ENCODE measurements at places on chromosomes 3 and 15.

DNA sequence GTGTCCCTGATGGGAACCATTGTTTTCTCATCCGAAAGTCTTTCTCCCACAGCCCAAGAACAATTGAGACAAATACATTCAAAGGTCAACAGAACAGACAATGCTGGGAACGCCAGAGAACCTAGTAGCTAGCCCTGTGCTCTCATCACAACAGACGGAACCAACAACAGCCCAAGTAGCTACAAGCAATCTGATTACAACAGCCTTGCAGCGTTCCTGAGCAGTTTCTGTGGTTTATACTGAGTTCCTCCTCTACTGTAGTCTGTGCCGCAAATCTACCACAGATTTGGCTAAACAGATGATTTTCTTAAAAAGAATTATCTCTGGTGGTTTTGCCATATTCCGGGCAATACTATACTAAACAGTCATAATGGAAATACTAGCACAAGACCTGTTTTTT is 435.6 kb downstream of the MECOM start:
- DNase-seq = no peak

- DNase-seq = no peak
These were observed 19.5 kb downstream of the TMOD2 start for GRCh38 chr15:51770902-51771301.

DNA sequence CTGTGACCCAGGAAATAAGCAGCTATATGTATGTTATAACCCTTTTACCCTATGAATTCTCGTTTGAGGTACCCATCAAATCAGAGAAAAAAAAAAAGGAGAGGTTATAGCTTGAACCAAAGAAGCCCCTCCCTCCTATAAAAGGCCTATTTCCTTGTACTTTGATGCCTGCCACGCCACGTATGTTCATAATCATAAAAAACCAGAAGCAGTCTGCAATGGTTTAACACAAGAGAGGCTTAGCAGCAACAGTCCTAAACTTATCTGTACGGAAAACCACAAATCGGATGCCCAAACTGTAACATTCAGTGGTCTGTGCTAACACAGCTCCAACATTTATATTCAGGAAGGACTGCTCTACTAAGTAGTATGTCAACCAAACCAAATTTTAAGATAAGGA is 21.2 kb downstream of the CCR8 start:
- no peak for DNase-seq

DNA sequence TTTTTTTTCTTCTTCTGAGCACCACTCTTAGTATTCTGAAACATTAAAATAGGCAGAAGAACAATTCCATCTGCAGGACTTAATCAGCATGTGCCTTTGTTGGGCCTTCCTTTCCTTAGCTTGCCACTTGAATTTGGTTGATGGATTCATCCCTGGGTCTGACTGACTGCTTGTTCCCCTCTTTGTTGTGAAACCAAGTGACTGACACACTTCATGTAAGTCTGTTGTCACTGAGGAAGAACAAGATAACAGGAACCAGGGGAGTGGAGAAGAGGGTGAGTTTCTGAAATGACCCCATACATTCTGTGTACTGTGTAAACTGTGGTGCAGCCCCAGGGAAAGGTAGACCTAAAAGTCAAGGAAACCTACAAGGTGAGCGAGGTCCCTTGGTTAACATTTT is 188.7 kb upstream of the TBC1D5 start:
- no peak for DNase-seq

- DNase-seq = no peak
These were observed 317.6 kb upstream of the UMPS start for GRCh38 chr3:124412644-124413043.

All from stimulated activated CD8-positive, alpha-beta memory T cell treated with anti-CD3 and anti-CD28 coated beads, Interleukin-7, amount 100 ng/mL, for 4 hours (primary cell).